ENCODE measurements at places on chromosomes 16 and 17.

- no peak for DNase-seq
These were observed 1.0 kb downstream of the HOXB8 start for GRCh38 chr17:48613862-48614694.

GRCh38 chr17:45218895-45219661, 2.6 kb upstream of the FMNL1 start:
- no peak for DNase-seq

DNA sequence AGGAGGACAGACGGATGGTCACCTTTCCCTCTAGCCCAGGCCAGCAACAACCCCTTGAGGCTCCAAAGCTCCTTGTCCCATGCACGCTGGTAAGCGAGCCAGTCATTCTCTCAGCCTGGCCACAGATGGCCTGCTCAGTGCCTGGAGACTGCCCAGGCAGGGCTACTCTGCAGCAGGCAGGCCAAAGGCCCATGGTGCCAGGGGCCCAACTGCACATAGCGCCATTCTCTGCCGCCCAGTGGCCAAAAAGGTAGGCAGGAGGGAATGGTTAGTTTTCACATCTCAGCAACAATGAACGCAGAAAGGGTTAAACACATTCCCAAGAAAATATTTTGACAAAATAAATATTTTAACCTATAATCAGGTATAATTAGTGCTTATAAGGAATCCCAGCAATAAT, 7.7 kb upstream of the SREBF1 start:
- no peak for DNase-seq

DNA sequence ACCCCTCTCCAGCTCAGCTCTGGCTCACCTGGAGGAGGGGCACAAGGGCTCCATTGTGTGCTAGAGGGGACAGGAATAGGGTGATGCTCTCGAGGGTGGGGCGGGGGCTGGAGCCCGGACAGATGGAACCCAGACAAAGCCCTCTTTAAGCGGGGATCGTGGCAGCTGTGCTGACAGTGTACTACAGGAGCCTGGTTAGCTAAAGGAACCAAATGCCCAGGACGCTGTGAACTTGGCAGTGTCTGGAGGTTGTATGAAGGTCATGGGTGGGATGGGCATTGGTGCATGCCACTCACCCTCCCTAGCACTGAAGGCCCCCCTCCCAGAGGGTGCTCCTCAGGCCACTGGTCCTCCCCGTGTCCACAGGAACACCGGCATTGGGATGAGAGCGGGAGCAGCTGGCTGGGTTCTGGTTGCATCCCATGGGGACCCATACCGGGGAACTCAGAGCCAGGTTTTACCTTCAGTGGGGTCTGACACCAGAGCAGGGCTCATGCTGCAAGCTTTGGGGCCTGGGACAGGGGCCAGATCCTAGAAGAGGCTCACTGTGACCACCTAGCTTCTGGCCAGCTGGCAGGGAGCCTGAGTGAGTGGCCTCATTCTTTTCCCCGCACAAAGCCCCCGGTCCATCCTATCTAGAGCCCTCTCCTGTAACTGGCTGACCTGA, 11.9 kb downstream of the KIF19 start:
- DNase-seq = no peak

DNA sequence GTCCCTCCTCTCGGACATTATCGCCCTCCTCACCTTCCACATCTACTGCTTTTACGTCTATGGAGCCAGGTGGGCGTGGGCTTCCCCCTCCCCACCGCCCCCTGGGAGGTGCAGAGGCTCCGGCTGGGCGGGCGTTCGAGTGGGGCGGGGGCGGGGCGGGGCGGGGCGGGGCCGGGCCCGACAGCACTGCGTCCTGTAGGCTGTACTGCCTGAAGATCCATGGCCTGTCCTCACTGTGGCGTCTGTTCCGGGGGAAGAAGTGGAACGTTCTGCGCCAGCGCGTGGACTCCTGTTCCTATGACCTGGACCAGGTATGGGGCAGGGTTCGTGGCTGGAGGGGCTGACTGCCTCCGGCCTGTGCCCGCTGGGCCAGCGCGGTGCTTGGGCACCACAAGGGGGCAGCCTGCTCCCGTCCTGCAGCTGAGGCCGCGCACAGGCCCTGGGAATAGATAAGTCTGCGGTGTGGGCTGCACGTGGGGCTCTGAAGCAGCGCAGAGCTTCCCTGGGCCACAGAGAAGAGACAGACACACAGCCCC, 9.2 kb downstream of the PIGQ start:
- DNase-seq = peak; percentile 85
